ENCODE measurements at places on chromosomes 5 and 9. TPM values are rescaled to one million over a fixed set of nuclear protein-coding genes. Genes with fewer than 3 reads are reported as not detected.
A peak's percentile ranks its signal among the peaks of the same experiment; 100 is the strongest.

GRCh38 chr5:160524827-160525226 is 103.2 kb downstream of the PTTG1 start:
- H3K4me1 ChIP-seq: no peaks in the 10 kb centered on the region
- DNase-seq: no peak
- H3K27ac ChIP-seq: no peak overlapping the region

Gene MRPS27
- 59.0 TPM for total RNA-seq

DNA sequence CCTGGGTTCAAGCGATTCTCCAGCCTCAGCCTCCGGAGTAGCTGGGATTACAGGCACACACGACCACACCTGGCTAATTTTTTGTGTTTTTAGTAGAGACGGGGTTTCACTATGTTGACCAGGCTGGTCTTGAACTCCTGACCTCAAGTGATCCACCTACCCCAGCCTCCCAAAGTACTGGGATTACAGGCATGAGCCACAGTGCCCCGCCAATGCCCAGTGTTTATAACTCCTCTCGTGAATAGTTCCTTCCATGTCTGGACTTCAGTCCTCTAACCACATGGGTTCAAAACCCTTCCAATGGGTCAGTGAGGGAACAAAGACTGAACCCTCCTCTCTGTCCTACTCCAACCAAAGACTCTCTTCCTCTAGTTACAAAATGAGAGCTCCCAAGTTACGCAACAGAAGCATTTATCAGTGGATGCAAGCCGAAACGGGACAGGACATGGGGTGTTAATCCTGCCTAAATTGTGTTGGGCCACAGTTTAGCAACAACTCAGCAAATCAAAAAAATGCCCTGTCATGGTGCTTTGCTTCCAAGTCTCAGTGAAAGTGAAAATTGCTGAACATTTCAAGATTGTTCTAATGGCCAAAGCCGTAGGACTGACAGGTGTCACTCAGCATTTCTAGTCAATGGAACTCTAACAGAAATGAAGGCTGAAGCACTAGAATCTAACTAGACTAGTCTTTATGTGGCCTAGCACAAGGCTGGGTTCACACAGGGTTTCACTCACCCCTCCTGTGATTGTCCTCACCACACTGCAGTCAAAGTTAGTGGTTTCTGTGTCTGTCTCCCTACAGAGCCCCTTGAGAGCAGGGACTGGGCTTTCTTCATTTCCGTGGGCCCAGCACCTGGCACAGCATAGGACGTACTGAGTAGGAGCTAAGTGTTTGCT is 3.2 kb upstream of the TMEM245 start:
- H3K4me1 ChIP-seq: peaks cover 5% of the 10 kb centered on the region
- DNase-seq: no peak
- no peaks in the 10 kb centered on the region for H3K27me3 ChIP-seq
- H3K4me3 ChIP-seq: no peak overlapping the region
- H3K36me3 ChIP-seq: no peaks in the 10 kb centered on the region

Gene TMEFF1
- not detected for total RNA-seq

Gene NDST1
- total RNA-seq: 46.1 TPM

DNA sequence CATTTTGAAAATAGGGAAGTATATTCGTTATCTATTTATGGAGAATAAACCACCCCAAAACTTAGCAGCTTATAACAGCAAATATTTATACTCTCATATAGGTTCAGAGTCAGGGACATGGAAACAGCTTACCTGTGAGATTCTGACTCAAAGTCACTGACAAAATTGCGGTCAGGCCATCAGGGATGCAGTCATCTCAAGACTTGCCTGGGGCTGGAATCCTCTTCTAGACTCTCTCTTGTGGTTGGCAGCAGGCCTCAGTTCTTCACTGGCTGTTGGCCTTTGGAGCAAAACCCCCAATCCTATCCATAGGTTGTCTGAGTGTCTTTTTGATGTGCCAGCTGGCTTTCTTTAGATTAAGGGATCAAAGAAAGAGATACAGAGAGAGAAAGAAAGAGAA is 275.6 kb downstream of the SEC61B start:
- no peaks in the 10 kb centered on the region for H3K4me1 ChIP-seq
- no peak overlapping the region for H3K4me3 ChIP-seq
- no peak overlapping the region for H3K27ac ChIP-seq
- H3K27me3 ChIP-seq: no peaks in the 10 kb centered on the region
- no peaks in the 10 kb centered on the region for H3K36me3 ChIP-seq
- DNase-seq: peak; percentile 16

DNA sequence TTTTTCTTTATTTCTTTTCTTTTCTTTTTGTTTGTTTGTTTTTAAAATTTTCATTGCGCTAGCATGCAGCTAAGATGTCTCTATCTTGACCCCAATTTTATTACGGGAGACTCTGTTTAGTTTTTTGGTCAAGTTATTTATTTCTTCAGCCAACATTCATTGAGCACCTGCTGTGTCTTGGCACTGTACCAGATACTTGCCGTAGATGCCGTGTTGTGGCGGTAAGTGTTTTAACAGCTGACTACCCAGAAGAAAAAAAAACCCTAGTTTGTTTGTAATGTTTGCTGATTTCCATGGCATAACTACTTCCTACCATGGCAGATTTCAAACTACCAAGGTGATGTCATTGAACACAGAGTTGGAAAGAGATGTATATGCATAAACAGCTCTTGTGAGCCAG is 65.0 kb downstream of the UGCG start:
- DNase-seq: no peak
- no peak overlapping the region for H3K27ac ChIP-seq
- no peaks in the 10 kb centered on the region for H3K36me3 ChIP-seq
- H3K4me1 ChIP-seq: peaks cover 49% of the 10 kb centered on the region
- H3K27me3 ChIP-seq: no peaks in the 10 kb centered on the region

- DNase-seq: no peak
- H3K27me3 ChIP-seq: no peaks in the 10 kb centered on the region
These were observed 299.0 kb downstream of the TLR4 start for GRCh38 chr9:118003240-118003639.

GRCh38 chr5:141412854-141413539 is at the start of gene PCDHGA10:
Gene PCDHGA10, plus strand, starts transcription at chr5:141412987. Its CDS starts 189 bp downstream, at chr5:141413176.
- DNase-seq: no peak
- H3K36me3 ChIP-seq: peaks cover 6% of the 10 kb centered on the region
- H3K4me1 ChIP-seq: no peaks in the 10 kb centered on the region
- no peaks in the 10 kb centered on the region for H3K27me3 ChIP-seq
- H3K4me3 ChIP-seq: no peak within 1 kb of the TSS
- no peak within 1 kb of the TSS for H3K27ac ChIP-seq

Gene FAXDC2
- total RNA-seq: not detected

- no peak for DNase-seq
- H3K27ac ChIP-seq: no peak overlapping the region
- H3K36me3 ChIP-seq: no peaks in the 10 kb centered on the region
- H3K4me3 ChIP-seq: no peak overlapping the region
- peaks cover 31% of the 10 kb centered on the region for H3K27me3 ChIP-seq
These were observed 274.7 kb downstream of the YTHDC2 start for GRCh38 chr5:113788141-113788655.

DNA sequence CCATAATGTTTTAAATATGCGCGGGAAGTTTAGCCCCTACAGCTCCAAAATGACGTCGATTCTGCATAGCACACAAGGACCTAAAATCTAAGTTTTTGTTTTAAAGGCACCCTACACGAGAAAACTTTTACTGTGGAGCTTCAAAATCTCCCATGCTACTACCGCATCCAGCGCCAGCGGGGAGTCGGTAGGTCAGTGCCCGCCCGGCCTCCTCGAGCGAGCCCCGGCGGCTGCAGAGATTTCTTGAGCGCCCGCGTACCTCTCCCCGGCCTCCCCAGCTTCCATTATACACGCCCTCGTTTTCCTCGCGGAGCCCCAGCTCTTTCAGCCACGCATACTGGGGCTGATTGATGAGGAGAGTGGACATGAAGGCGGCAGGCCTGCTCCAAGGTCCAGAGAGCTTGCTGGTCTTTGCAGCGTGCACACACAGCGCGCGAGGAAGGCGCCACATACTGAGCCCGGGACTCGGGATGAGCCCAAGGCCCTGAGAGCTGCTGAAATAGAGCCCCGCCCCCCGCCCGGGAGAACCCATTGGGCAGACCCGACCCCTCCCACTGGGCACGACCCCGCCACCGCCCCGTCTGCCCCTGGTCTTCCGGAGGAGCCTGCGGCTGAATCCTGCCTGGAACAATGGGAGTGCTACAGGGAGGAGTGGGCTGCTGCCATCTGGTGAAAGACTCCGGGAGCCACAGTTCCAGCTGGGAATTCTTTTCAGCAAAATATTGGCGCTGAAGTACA is at the start of gene ALDH7A1:
ALDH7A1 (minus strand) TSS at position 472 of the 738 bp plus-strand sequence; CDS start at position 451, 21 bp downstream.
- peak within 1 kb of the TSS; percentile 76 for H3K4me3 ChIP-seq
- H3K36me3 ChIP-seq: peaks cover 3% of the 10 kb centered on the region
- H3K27ac ChIP-seq: peak within 1 kb of the TSS; percentile 49
- peaks cover 18% of the 10 kb centered on the region for H3K4me1 ChIP-seq

DNA sequence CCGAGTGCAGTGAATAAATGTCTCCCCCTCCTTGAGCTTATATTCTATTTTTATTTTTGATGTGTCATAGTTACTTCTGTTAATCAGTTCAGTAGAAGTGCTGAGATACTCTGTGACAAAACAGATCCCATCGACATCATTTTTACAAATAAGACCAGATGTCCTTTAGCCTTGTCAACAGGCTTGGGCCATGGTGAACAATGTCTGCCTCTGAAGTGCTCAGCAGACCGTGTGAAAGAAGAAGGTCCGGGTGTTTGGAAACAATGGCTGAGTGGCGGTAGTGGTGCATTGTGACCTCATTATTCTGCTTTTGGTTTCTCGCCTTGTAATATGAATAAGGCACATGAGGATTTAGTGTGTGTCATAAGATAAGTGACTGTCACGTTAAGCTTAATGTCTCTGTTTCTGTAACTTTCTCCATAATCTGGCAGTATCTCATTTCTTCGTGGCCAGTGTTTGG is 71.2 kb downstream of the SYK start:
- H3K4me3 ChIP-seq: no peak overlapping the region
- no peak for DNase-seq
- H3K27ac ChIP-seq: no peak overlapping the region
- H3K27me3 ChIP-seq: no peaks in the 10 kb centered on the region
- no peaks in the 10 kb centered on the region for H3K4me1 ChIP-seq
- H3K36me3 ChIP-seq: no peaks in the 10 kb centered on the region

Gene SLC1A1
- total RNA-seq: 4.8 TPM

Gene KCNV2
- not detected for total RNA-seq

GRCh38 chr5:131541071-131541470 is 94.0 kb downstream of the RAPGEF6 start:
- DNase-seq: no peak
- no peaks in the 10 kb centered on the region for H3K36me3 ChIP-seq
- peaks cover 27% of the 10 kb centered on the region for H3K4me1 ChIP-seq
- no peak overlapping the region for H3K27ac ChIP-seq
- no peak overlapping the region for H3K4me3 ChIP-seq
- H3K27me3 ChIP-seq: no peaks in the 10 kb centered on the region

- H3K27me3 ChIP-seq: no peaks in the 10 kb centered on the region
- peaks cover 22% of the 10 kb centered on the region for H3K4me1 ChIP-seq
- peak overlapping the region; percentile 87 for H3K4me3 ChIP-seq
- H3K27ac ChIP-seq: no peak overlapping the region
- DNase-seq: no peak
These were observed 2.0 kb downstream of the CNOT6 start for GRCh38 chr5:180495991-180496741.

- H3K4me1 ChIP-seq: no peaks in the 10 kb centered on the region
- H3K36me3 ChIP-seq: peaks cover 6% of the 10 kb centered on the region
- no peaks in the 10 kb centered on the region for H3K27me3 ChIP-seq
These were observed 53.2 kb upstream of the FBXW11 start for GRCh38 chr5:172059661-172060100.

DNA sequence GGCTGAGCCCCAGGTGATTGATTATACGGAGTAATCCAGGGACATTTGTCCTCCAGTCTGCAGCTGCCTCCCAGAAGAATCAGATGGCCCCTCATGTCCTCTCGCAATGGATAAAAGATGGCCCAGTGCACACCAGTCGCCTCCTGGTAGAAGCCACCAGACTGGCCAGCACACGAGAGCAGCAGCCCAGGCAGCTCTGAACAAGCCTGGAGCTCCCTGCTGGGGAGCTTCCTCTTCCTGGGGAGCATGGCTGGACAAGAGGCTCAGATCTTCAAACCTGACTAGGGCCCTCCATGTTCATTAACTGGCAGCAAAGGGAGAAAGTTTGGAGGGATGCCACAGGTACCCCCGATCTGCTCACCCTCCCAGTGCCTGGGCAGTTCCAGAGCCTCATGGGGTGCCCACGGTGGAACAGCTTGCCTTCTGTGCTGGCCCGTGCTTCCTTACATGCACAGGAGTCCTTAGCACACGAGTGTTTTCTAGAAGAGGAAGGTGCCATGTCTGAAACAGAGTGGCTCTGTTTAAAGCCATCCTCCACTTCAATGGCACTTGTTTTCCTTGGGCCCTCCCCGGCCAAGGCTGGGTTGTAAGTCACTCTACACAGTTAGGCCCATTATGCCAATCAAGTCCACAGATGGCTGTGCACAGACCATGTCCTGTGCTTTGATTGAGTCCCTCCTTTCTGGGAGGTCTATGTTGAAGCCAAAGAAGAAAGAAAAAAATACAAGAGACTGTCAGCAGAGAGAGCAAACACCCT is 75.6 kb downstream of the PRRT1B start:
- no peak overlapping the region for H3K27ac ChIP-seq
- no peaks in the 10 kb centered on the region for H3K27me3 ChIP-seq
- no peak for DNase-seq
- no peaks in the 10 kb centered on the region for H3K36me3 ChIP-seq
- H3K4me1 ChIP-seq: no peaks in the 10 kb centered on the region

DNA sequence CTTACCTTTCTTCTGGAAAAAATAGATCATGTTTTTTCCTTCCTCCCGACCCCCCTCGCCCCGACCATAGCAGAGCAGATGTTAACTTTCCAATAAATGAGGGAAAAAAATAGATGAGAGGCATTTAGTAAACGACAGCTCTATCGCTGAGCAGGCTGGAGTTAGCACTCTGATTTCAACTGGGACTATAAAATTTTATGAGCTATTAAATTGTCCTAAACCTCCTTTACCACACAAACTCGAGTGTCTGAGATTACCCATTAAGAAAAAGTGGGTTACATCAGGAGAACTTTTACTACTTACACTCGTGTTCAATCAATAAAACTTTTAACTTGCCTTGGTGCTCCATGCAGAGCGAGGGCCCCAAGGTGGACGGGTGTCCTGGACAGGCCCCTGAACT is 59.8 kb upstream of the RNU6ATAC start:
- H3K27me3 ChIP-seq: peaks cover 18% of the 10 kb centered on the region
- no peaks in the 10 kb centered on the region for H3K4me1 ChIP-seq
- H3K36me3 ChIP-seq: no peaks in the 10 kb centered on the region
- no peak overlapping the region for H3K27ac ChIP-seq
- H3K4me3 ChIP-seq: no peak overlapping the region
- no peak for DNase-seq

Gene ZFP37
- not detected for total RNA-seq

DNA sequence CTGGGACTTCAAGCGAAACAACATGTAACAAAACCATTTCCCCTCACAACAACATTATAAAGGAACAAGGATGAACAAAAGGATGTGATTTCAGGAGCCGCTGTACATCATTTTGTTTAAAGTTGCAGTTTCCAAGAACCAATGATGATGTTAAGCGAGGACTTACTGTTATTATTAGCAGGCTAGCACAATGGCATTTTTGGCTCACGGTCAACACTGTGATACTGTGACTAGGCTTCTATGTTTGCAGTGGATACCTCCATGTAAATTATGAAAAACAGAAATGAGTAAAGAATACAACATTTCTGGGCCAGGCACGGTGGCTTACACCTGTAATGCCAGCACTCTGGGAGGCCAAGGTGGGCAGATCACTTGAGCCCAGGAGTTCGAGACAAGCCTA is 113.0 kb downstream of the AUH start:
- DNase-seq: no peak
- no peak overlapping the region for H3K4me3 ChIP-seq
- H3K4me1 ChIP-seq: peaks cover 18% of the 10 kb centered on the region
- H3K36me3 ChIP-seq: no peaks in the 10 kb centered on the region
- H3K27me3 ChIP-seq: no peaks in the 10 kb centered on the region
- no peak overlapping the region for H3K27ac ChIP-seq

Measured in PC-3 (cell line).